Left renal cortex interstitium (tissue), 4 donors: ENCODE measurements at places on chromosomes 16 and 17. TPM values are rescaled to one million over a fixed set of nuclear protein-coding genes. Genes with fewer than 3 reads are reported as not detected.

GRCh38 chr16:85853547-85854545 is 45.1 kb upstream of the IRF8 start:
- DNase-seq = no peak

The ST6GALNAC1 gene
- 0.38 TPM for polyA plus RNA-seq

GRCh38 chr16:86661706-86662105 is 83.4 kb downstream of the FOXL1 start:
- DNase-seq = no peak

DNA sequence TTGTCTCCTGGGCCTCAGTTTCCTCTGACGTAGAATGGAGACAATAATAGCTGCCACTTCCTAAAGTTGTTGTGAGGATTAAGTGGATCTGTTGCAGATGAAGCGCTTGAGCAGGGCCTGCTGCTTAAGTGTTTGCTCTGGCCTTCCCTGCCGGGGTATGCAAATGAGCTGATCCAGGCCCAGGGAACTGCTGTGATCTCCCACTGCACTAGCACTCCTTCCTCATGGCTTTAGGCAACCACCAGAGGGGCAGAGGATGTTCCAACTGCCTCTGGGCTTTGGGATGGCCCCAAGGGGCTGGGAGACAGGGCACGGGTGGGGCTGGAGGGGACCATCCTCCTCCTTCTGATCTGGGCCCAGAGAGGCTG is 6.2 kb downstream of the SBK1 start:
- no peak for DNase-seq

- no peak for DNase-seq
Measured at GRCh38 chr17:33080091-33080490, 88.4 kb downstream of the SPACA3 start.

The HBZ gene
- 1.4 TPM for polyA plus RNA-seq

The TBC1D3B gene
- 22.6 TPM for polyA plus RNA-seq

DNA sequence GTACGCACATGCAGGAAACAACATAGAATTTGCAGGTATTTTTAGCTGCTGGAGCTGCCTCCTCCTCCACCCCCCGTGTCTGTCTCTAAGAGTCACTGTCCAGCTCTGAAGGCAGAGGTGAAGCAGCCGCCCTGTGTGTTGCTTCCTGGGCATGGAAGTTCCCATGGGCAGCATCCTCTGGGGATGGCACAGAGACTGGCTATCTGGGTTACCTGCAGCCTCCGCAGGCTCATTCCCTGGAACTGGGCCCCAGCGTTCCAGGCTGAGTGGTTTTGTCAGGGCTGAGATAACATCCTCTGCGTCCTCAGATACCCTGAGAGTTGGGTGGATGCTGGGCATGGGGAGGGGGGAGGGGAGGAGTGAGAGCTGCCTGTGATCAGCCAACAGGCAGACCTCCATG is 41.5 kb upstream of the MRTFB start:
- no peak for DNase-seq

The TPSB2 gene
- not detected for polyA plus RNA-seq

DNA sequence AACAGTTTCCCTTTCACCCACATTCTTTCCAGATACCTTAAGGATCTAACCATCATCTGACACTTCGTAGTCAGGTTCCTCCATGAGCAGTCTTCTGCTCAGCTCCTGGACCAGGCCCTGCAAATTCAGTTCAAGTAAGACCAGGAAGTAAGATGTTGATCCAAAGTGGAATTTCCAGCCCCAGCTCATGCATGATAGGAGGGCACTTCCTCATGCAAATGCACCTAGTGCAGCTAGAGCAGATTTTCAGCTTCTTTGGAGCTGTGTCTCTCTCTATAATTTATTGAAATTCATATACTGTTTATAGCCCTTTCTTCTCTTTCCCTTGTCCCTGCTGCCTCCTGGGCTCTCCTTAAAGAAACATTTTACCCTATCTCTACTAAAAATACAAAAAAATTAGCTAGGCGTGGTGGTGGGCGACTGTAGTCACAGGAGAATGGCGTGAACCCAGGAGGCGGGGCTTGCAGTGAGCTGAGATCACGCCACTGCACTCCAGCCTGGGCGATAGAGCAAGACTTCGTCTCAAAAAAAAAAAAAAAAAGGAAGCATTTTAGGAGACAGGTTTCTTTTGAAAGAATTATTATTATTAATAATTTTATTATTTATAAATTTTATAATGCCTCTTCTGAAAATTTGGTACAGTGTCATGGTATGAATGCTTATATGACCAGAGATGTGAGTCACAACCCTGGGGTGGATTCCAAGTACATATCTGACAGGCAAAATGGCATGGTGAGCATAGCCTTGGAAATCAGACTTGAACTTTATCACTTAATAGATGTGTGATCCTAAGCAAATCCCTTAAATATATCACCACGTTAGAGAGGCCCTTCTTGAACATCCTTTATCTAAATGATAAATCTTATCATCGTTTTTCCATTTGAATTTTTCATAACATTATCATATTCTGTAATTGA is 94.3 kb downstream of the SSH2 start:
- no peak for DNase-seq

The YBX2 gene
- polyA plus RNA-seq = 2.5 TPM

- DNase-seq = no peak
Measured at GRCh38 chr17:27296428-27296979, 2.6 kb downstream of the WSB1 start.

The OR1A1 gene
- polyA plus RNA-seq = not detected

- no peak for DNase-seq
Measured at GRCh38 chr17:76467366-76467765, at the start of gene AANAT. TSS of gene AANAT (plus strand) at chr17:76467603. CDS start at chr17:76468747, 1,144 bp downstream.

The RRN3 gene
- polyA plus RNA-seq = 38.7 TPM

The MSRB1 gene
- polyA plus RNA-seq = 63.9 TPM

GRCh38 chr17:38325221-38325851 is 18.4 kb downstream of the GPR179 start:
- DNase-seq = no peak

GRCh38 chr17:307741-308507 is 44.7 kb downstream of the RPH3AL start:
- DNase-seq = no peak

DNA sequence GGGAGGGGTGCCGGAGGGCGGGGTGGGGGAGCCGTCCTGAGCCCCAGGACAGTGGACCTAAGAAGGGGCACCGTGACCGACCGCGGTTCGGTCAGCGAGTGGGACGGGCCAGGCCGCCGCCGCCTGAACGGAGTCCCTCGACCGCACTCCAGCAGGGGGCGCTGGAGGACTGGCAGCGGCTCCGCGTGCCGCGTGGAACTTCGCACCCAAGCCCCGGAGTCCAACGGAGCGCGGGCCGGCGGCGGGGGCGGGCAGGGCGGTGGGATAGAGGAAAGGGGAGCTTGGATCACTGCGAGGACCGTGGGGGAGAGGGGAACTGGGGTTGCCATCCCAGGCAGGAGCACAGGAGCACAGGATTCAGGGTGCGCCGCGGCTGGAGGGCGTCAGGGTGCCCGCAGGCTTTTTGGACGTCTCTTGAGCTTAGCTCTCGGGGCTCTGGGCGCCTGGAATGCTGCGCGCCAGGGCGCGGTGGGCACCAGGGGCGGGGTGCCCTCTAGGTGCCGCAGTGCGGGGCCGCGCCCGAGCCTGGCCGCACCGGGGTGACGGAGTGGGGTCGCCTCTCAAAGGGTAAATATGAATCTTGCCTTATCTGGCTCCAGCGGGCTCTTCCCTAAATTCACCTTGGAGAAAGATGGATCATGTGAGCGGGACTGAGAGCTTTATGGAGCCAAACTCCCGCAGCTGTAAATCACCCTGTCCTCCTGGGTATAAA is 379 bp upstream of the OTOP2 start:
- no peak for DNase-seq

GRCh38 chr17:39151943-39152818 is 744 bp upstream of the PLXDC1 start:
- DNase-seq = no peak

GRCh38 chr16:82091241-82091640 is 56.2 kb downstream of the HSD17B2 start:
- no peak for DNase-seq

The HNF1B gene
- 113 TPM for polyA plus RNA-seq

- no peak for DNase-seq
Measured at GRCh38 chr17:74848656-74849399, 10.9 kb downstream of the GRIN2C start.

GRCh38 chr16:50297301-50298074 is 31.1 kb downstream of the ADCY7 start:
- DNase-seq = no peak

The BPTF gene
- polyA plus RNA-seq = 102 TPM

- DNase-seq = no peak
Measured at GRCh38 chr16:77763994-77764393, 24.4 kb upstream of the VAT1L start.

- DNase-seq = no peak
Measured at GRCh38 chr17:983921-984320, 4.3 kb upstream of the NXN start.

DNA sequence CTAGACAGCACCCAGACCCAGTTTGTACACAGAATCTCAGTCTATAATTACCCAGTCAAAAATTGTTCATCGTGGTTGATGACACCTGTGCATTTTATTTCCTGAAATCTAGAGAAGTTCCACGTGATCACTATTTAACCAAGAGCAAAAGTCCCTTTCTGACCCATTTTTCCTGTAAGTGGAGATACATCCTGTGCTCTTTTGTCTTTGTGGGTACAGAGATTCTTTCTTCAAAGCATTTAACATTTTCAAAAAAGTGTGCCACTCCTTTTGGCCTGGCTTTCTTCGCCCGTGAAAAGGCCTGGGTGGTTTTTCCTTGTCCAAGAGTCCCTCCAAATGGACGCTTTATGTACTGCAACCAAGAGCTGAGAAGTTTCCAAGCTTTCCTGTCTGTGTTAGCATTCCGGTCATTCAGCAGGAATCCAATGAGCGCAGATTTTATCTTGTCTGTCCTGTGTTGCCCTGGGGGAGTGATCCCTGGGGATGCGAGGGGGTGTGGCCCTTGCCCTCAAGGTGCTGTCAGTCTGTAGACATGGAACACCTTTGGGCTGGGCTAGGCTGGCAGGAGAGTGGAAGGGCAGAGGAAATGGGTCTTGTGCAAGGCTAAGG is 161.1 kb upstream of the CACNG5 start:
- no peak for DNase-seq

DNA sequence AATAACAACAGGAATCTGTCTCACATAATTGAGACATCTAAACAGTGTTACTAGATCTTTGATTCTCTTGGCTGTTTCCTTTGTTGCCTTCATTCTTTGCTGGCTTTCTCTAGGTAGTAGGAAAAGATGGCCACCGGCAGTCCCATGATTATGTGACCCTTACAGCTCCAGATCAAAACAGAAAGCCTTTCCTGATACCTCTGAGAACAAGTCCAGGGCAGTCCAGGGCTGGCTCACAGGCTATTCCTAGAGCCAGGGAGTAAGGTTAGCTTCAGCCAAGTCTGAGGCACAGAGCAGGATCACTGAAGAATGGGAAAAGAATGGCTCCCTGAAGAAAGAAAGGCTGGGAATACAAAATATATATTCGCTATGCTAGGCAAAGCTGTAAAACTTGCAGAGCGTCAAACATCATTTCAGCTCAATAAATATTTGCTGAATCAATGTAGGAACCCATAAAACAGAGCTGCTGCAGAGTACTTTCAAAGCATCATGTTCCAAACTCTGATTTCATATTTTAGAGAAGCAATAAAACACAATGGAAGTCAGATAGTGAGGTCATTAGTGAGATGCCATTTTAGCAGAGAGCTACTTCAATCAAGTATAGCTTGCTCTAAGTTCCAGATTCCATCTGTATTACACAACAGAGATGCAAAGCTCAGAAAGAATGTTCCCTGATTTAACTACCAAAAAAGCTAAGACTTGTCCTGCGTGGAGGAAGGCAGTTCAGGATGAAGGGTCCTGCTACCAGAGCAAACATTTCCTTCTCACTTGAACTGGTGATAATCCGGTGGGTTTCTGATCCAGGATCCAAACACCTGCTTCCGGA is 23.4 kb downstream of the ADAT1 start:
- no peak for DNase-seq

DNA sequence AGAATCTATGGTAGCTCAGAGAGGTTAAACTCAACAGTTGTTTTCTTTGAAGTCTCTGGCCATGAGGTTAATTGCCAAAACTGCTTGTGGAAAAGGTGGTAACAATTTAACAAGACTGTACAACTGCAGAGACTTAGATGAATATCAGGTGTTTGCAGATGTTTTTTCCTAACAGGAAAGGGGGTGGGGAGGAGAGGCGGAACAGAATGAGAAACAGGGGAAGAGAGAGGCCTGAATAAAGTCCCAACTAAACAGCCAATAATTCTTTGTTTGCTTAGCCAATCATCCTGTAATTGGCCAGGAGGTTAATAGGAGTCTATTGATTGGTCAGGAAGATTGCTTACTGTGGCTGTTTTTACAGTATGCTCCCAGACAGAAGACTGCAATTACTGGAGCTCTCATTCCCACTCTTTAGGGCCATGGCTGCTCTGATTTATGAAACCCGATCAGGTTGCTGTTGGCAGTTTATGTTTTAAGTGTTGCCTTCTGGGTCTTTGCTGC is 249.7 kb upstream of the TBX2 start:
- no peak for DNase-seq
